Eye (tissue), 1 donor: ENCODE measurements at places on chromosomes 16 and 17.
A peak's percentile ranks its signal among the peaks of the same experiment; 100 is the strongest.

- no peak for DNase-seq
These were observed 64.8 kb upstream of the C17orf78 start for GRCh38 chr17:37310940-37311339.

- no peak for DNase-seq
These were observed 28.8 kb downstream of the PRKCA start for GRCh38 chr17:66331038-66331816.

- DNase-seq = no peak
These were observed 16.0 kb downstream of the BTBD17 start for GRCh38 chr17:74345433-74346241.

- no peak for DNase-seq
These were observed 37.2 kb downstream of the IRF8 start for GRCh38 chr16:85935974-85936760.

DNA sequence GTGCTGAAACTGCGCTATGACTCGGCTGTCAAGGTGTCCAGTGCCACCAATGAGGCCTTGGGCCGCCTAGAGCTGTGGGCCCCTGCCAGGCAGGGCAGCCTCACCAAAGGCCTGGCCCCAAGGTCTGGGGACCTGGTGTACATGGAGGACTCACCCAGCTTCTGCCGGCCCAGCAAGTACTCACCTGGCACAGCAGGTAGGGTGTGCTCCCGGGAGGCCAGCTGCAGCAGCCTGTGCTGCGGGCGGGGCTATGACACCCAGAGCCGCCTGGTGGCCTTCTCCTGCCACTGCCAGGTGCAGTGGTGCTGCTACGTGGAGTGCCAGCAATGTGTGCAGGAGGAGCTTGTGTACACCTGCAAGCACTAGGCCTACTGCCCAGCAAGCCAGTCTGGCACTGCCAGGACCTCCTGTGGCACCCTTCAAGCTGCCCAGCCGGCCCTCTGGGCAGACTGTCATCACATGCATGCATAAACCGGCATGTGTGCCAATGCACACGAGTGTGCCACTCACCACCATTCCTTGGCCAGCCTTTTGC, 25.0 kb downstream of the WNT9B start:
- no peak for DNase-seq

DNA sequence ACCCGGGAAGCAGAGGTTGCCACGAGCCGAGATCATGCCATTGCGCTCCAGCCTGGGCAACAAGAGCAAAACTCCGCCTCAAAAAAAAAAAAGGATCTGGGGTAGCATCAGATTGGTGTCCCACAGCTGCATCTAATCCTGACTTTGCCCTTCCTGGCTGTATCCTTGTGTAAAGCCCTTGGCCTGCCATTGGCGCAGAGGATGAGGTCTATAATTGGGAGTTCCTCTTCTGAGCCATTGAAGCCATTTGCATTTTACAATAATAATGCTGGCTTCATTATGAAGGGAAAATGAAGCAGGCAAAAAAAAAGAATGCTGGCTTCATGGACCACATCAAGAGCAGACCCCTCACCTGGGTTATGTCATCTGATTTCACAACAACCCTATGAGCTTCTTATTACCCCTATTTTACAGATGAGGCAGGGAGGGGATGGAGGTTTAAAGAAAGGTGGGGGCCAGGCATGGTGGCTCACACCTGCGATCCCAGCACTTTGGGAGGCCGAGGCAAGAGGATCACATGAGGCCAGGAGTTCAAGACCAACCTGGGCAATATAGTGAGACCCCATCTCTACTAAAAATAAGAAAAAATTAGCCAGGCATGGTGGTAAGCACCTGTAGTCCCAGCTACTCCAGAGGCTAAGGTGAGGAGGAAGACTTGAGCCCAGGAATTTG, 1.2 kb upstream of the LITAFD start:
- no peak for DNase-seq

DNA sequence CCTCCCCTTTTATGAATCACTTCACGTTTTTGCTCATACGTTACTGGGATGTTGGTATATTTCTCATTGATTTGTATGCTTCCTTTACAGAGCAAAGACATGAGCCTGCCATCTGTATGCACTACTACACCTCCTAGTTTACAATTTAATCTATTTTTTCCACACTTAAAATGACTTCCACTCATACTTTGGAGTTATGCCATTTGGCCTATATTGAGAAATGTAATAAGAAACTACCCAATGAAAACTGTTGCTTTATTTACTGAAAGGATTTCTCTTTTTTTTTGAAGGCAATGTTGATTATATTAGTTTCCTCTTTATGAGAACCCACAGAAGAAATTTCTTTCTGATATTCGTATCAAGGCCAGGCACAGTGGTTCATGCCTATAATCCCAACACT, 43.1 kb downstream of the DUSP14 start:
- no peak for DNase-seq

DNA sequence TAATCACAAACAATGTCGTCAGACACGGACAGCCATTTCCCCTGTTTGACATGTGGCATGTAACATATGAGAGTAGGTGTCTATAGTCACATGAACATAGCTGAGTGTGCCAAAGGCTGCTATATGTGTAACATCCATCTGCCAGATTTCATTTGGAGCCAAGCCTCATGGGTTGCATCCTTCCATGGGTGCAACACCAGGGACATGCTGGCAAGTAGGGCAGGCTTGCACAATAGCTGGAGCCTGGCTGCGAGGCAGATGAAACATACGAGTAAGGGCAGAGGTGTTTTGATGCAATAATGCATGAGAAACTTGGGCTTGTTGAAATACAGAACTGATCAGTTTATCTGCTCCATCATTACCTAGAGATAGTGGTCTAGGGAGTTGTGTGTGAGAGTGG, 9.0 kb upstream of the ZNF689 start:
- DNase-seq = no peak

- DNase-seq = no peak
These were observed 138.9 kb upstream of the CA10 start for GRCh38 chr17:52297230-52298010.

DNA sequence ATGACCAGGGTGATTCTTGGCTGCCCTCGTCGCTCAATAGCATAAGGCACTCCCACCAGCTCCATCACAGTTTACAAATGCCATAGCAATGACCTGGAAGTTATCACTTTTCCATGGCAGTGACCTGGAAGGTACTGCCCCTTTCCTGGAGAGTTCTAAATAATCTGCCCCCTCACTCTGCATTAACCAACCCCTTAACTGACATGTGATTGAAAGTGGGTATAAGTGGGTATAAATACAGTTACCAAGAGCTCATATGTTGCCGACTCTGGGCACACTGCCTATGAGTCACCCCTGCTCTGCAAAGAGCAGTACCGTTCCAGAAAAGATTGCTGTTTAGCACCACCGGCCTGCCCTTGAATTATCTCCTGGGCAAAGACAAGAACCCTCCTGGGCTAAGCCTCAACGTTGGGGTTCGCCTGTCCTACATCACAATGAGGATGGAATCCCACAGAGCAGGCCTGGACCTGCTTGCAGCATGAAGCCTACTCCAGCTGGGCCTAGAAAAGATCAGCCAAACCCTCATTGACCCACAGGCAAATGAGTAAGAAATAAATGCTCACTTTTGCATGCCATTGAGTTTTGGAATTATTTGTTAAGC, 95.2 kb upstream of the SEC14L1 start:
- no peak for DNase-seq

DNA sequence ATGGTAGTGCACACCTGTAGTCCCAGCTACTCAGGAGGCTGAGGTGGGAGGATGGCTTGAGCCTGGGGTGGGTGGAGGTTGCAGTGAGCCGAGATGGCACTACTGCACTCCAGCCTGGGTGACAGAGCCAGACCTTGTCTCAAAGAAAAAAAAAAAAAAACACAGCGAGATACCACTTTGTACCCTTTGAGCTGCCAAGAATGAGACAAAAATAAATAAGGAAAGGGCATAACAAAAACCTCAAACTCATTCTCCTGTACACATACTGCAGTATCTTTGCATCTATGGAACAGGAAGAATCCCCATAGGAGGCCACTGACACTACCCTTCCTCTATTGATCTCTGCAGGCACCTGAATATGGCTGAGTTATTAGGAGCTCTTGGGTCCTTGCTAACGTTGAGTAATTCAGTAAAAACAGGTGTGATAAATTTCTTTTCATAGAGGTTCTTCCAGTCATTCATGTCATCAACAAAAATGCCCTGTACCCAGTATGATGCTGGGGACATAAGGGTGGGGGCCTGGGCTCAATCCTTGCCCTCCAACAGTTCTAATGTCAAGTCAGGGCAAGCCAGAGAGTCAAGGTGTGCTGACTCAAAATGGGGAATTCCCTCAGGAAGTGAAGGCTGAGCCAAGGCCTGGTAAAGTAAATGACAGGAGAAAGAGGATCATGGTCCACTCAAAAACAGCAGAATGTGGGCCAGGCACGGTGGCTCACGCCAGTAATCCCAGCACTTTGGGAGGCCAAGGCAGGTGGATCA, 26.9 kb downstream of the RANBP10 start:
- no peak for DNase-seq

- peak; percentile 72 for DNase-seq
These were observed 21.4 kb upstream of the CHMP6 start for GRCh38 chr17:80970044-80970761.

GRCh38 chr16:24610416-24610755, 71.0 kb downstream of the RBBP6 start:
- DNase-seq = peak; percentile 78

GRCh38 chr16:25109643-25110042, 1.9 kb upstream of the LCMT1 start:
- DNase-seq = peak; percentile 24

DNA sequence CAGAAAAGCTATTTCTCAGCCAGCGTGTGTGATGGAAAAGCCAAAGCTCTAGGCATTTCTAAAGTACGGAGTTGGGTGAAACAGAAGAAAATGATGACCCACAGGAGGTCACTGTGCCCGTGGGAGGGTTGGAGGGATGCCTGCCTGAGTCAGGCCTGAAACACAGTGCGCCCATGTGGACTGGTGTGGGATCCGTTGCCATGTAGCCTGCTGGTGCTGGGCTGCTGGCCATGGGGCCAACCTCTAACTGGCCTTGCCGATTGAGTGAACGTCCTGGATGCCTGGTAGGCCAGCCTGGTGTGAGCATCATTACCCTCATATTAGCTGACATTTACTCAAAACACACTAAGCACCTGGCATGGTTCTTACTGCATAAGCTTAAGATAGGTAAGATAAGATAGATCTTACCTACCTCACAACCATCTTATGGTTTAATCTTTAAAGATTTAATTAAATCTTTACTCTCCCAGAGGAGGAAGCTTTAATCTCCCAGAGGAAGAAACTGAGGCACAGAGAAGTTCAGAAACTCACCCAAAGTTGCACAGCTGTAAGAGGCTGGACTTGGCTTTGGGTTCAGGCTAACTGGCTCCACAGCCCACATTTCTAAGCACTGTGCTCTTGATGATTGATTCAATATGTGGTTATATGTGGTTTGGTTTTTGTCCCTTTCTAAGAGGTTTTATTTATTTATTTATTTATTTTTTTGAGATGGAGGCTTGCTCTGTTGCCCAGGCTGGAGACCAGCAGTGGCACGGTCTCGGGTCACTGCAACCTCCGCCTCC, 15.7 kb downstream of the MGAT5B start:
- DNase-seq = no peak

DNA sequence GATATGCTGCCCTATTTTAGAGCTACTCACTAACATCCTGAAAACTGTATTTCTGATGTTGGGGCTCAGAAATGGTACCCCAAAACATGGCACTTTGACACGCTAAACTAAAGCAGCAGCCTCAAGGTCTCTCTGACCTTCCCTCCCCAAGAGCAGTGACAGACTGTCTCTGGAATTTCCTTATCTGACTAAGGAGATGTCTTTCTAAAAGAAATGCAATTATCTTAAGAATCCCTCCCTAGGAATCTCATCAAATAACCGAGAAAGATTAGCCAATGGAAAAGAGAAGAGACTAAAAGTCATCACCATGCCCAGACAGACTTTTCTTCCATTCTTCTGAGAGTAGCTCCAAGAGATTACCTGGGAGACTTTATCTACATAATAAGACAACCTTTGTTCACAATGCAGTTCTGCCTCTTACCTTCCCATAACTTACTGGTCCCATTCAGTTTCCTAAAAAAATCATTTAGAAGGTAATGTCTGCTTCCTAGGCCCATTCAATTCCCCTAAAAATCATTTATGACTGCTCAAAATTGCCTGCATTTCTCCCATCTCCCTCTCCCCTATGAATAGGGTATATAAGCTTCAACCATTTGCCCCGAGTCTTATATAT, 123.9 kb downstream of the CPPED1 start:
- no peak for DNase-seq

GRCh38 chr16:533391-534123, 6.0 kb downstream of the CAPN15 start:
- DNase-seq = no peak

DNA sequence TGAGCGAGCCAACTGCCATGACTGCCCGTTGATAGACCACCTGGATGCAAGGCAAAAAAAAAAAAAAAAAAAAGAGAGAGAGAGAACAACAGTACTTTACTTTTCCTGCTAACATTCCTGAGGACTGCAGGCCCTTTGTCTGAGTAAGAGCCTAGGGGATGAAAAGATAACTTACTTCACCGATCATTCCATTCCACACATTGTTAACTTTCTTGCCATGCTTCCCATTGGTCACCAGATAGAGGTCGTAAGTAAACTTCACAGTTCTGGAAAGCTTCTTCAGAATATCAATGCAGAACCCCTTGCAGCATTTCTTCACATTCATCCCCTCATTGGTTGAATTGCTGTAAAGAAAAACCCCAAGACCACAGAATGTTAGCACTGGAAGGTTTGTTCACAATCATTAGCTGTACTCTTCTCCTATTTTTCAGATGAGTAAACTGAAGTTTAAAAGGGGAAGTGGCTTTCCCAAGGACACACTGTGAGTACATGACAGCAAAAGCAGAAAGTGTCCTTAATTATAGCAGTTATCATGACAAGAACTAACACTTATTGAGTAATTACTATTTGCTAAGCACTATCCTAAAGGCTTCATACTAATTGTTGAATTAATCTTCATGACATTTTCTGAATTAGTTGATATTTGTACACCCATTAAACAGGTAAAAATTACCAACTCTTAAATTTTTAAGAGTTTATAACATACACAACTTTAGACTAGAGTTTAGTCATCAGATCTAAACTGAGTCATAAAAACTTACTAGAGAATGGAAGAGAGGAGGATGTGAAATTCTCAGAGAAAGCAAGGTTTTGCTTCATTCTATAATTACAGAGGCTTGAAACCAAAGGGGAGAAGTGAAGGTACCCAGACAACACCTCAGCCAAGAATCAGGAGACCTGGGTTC, 341.2 kb downstream of the GRIN2A start:
- DNase-seq = no peak

DNA sequence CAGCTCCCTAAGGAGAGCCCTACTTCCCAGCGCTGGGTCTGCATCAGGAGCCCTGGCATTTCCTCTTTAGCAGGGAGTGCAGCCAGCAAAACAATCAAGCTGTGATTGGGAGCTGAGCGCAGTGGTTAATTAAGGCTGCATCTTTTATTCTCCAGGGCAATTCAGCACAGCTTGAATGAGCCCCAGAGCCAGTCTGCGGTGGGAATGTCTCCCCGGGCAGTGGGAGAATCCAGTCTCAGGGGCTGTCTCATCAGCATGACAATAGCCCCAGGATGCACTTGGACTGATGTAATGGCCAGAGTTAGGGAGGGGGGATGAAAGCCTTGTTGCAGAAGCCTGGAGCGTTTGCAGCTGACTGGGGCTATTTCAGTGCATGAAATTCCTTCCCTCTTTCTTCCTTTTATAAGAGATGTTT, 292.6 kb upstream of the SOX9 start:
- DNase-seq = peak; percentile 96
